ENCODE measurements at places on chromosomes 1 and 21.
A peak's percentile ranks its signal among the peaks of the same experiment; 100 is the strongest.

DNA sequence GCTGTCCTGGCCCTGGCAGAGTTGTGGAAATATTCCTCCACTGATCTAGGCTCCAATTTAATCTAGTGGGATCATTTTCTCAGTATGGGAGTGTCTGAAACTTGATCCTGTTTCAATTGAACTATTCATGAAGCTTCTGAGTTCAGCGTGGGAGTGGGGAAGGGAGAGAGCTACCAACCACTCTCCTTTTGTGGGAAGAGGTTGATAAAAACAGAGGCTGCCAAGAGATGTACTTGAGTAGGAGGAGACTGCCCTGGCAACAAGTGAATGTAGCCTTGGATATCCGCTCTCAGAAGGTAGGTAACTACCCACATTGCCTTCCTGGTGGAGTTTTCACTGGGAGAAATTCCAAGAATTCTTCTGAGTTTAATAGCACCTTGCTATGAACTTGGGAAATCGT, at the start of gene CTXND2:
TSS of gene CTXND2 (plus strand) at position 119 of the 400 bp plus-strand sequence. CDS start 25,179 bp downstream, outside the sequence.
- no peak for DNase-seq

DNA sequence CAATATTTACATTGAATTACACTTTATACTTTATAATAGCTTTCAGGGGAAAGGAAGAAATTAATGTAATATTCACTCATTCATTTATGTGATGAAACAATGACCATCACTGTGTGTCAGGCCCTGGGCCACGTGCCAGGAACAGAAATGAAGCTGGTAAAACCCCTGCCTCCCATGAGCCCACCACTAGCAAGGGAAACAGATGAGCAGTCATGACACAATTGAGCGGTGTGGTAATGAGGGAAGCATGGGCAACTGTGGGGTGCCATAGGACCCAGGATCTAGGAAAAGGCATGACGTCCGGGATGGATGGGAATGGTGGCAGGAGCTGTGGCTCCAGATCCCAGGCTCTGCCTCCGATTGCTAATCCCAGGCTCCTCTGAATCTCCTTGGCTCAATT, 17.0 kb upstream of the SLC5A9 start:
- DNase-seq, result peak; percentile 34

- no peak for DNase-seq
These were observed 36.5 kb downstream of the RIPK4 start for GRCh38 chr21:41730367-41730765.

GRCh38 chr1:88985032-88985431, 7.4 kb downstream of the KYAT3 start:
- no peak for DNase-seq

DNA sequence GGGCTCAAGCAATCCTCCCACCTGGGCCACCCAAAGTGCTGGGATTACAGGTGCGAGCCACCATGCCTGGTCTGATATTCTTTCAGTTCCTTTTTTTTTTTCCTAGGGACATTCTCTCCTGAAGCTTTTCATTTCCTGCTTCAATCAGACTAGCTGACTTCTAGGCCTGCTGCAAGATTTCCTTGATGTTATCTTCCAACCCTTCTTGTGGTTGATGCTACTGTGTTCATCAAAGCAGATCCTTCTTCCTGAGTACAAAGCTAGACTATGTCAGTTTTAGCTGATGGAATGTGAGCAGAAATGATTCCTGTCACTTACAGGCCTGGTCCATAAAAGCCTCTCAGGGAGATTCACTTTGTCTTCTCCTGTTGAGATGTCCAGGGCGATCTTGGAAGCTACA, 146.4 kb downstream of the CDC7 start:
- peak; percentile 39 for DNase-seq

GRCh38 chr1:62025154-62025553, 169.5 kb upstream of the L1TD1 start:
- no peak for DNase-seq

- DNase-seq, result no peak
These were observed 2.4 kb upstream of the MFSD2A start for GRCh38 chr1:39952359-39953110.

DNA sequence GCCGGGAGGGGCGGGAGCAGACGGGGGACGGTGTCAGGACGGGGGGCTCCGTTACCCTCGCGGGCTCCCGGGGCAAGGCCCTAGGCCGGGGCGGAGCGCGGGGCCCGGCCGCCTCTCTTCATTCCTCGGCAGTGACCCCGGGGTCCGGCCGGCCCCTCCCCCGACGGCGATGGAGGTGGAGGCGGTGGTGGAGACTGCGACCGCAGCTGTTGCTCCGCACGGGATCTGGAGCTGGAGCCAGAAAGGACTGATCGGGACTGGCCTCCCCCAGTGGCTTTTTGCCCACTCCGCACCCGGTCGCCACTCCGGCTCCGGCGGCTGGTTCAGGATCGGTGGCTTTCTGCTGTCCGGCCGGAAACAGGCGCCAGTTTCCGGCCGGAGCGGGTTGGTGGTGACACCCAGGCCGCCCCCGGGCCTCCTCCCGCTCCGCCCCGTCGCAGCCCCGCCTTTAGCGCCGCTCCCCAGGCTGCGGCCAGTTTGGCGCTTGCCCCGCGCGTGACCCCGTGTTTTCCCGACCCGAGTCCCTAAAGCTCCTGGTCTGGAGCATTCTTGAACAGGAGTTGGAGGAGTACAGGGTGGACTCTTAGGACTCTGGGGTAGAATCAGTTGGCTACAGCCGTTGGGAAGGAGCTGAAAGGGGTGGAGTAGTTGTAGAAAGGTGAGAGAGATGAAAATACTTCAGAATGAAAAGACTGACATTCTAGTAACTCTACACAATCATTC, at the start of gene OTUD7B:
TSS of gene OTUD7B (minus strand) at position 334 of the 723 bp plus-strand sequence. CDS start 33,216 bp downstream, outside the sequence.
- DNase-seq, result peak; percentile 93

DNA sequence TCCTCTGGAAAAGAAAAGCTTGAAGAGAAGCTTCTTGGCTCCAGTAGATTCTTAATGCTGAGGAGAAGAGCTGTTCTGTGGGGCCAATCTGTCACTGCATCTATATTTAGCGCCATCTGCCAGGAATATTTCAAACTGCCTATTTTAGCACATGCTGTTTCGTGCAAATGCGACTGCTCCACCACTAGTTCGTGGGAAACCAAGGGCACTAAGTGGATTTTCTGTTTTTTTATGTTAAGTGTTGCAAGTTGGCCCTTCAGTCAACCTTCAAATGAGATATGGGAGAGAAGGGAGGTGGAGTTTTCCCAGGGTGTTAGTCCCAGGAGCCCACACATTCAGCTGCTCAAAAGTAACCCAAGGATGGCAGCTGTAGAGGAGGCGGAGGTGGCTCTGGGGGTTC, 91.9 kb downstream of the TSEN15 start:
- no peak for DNase-seq

- DNase-seq, result no peak
These were observed 5.9 kb downstream of the RNF186 start for GRCh38 chr1:19809044-19809750.

GRCh38 chr1:44652445-44653106, 21.7 kb downstream of the TMEM53 start:
- DNase-seq, result no peak

DNA sequence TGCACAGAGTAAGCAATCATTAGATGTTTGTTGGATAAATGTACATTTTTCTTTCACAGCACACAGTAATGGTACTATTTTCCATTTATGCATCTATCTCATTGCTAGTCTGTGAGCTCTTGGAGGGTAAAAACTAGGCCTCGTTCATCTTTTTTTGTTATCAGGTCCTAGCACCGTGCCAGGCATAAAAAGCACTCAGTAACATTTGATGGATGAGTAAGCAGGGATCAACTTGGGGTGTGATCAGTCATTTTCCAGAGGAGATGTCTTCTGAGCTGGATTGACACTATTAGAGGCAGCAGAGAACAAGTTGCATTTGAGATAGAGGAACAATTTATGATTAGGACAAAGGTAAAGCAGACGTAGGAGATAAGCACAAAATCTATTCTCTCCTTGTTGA, 4.3 kb upstream of the VTCN1 start:
- DNase-seq, result no peak

DNA sequence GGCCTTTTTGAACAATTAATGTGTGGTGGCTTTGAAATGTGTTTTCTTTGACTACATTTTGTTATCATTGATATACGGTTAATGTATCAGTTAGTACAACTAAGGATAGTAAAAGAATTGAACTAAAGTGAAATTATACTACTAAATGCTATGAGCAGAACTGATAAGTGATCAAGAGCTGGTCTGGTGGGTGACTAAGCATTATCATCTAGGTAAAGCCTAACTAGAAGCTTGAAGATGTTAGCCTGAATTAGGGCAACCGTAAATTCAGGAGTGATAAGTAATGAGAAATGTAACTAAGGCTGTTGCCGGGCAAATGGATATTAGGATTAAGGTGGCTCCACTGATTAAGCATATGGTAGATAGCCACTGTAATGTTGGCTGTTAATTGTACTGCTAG, 16.0 kb upstream of the GCLM start:
- DNase-seq, result no peak

GRCh38 chr1:14605945-14606344, 7.5 kb downstream of the KAZN start:
- DNase-seq, result no peak

DNA sequence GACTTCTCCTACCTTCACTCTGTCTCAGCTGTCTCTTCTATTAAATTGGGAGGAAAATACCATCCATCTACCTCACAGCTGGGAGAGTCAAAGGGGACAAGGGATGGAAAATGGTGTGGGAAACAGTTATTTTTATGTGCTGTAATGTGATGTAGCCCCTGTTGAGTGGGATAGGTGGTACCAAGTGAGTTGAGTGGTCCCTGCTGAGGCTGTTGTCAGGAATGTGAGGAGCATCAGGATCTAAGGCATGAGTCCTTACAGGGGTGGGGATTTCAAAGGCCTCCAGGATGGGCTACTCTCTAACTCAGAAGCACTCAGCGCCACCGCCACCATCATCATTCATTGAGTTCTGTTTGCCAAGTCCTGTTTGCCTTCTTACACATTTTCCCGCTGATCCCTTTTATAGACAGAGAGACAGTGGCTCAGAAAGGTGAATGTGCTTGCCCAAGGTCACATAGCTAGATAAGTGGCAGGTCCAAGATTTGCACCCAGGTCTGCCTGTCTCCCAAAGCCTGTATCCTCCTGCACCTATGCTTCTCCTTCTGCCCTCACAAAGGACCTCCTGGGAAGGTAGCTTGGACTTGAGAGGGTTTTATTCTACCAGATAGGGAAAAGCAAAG, 4.6 kb upstream of the ID3 start:
- DNase-seq, result no peak

DNA sequence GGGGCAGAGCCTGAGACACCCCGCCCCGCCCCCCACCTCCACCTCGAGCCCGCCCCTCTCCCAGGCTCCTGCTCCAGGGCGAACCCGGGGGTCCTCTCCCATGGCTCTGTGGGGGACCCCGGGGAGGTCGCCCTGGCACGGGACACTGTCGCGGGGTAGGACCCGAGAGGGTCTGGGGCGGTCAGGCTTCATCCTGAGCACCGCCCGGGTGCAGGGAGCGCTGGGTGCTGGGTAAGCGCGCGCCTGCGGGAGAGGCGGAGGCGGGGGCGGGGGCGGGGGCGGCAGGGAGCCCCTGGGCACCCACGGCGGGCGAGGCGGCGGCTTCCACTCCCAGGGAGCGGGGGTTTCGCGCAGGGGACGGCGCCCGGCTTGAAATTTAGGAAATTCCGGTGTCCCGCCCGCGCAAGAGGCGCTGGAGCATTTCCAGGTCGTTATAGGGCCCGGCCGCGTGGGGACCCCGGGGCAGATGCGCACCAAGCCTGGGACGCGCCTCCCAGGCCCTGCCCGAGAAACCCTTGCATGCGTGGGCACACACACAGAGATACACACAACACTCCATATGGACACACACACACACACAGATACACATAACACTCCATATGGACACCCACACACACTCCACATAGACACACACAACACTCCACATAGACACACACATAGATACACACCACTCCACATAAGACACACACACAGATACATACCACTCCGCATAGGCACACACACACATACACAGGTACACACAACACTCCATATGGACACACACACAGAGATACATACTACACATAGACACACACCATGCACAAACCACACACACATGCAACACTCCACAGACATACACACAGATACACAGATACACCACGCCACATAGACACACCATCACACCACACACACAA, 48.7 kb upstream of the SLC19A1 start:
- no peak for DNase-seq

DNA sequence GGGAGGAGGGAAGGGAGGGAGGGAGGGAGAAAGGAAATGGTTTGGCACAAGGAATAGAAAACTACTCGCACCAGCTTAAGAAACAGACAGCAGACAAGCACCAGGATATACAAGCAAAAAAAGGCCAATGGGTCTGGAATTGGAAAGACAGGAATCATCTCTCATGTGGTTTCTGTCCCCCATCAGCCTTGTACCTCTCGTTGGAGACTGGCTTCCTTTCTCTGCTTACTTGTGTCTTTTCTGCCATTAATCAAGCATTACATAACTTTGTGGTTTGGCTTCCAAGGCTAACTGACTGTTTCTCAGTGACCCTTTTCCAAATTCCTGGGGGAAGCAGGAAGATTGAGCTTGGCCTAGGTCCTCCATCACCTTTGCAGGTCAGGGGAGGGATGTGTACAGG, 11.8 kb upstream of the RALGPS2 start:
- DNase-seq, result no peak

DNA sequence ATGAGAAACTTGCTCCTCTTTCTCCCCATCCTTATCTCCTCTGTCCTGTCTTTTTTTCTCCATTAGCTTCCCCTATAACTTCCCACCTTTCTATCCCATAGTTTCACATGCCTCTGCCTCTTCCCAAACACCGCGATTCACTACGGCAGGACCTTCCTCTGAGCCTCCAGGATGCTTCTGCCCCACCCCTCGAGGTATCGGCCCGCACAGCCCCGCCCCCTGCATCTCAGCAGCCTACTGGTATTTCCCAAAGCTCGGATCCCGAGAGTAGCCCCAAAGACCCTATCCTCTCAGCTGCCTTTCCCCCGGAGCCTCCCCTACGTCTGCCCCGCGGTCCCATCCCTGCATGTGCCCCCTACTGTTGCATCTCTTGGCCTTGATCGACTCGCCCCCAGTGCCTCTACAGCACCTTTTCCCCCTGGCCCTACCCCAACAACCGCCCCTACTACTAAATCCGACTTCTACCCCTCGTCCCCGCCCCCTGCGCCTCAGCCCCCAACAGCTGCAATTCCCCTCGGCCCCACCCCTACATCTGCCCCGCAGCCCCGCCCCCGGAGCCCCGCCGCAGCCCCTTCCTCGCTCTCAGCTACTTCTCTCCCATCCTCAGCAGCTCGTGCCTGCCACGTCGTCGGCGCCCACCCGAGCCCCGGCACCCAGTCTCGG, 512 bp downstream of the PIAS3 start:
- no peak for DNase-seq

DNA sequence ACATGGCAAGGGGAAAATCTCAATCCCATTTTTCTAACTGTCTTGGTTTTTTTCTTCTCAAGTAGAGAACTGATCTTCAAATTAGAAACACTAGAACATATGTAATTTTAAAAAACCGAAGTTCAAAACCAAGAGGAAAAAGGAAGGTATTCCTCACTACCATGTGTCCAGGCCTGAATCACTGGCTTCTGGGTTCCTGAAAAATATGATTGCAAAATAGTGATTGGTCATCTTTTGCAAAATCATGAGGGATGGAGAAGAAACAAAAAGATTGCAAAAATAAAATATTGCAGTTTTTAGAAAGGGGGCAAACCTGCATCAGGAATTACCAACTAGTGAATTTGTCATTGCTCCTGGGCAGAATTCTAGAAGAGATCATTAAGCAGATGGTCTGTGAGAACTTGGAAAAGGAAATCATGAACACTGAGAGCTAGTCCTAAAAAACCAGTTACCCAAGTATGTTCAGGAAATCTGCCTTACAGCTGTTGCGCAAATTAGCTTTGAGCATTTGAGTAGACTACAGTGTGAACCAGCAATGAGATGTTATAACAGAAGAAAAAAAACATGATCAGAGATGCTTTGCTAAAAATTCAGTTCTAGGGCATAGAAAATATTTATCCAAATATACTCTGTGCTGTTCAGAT, 49.4 kb downstream of the SPATA46 start:
- no peak for DNase-seq

GRCh38 chr1:48536477-48536876, 64.5 kb upstream of the SPATA6 start:
- DNase-seq, result no peak
